ENCODE measurements at places on chromosomes 3 and 15. TPM values are rescaled to one million over a fixed set of nuclear protein-coding genes. Genes with fewer than 3 reads are reported as not detected.

- no peak overlapping the region for H3K4me3 ChIP-seq
- H3K27ac ChIP-seq, result no peak overlapping the region
- no peaks in the 10 kb centered on the region for H3K4me1 ChIP-seq
- no peaks in the 10 kb centered on the region for H3K36me3 ChIP-seq
- H3K27me3 ChIP-seq, result no peaks in the 10 kb centered on the region
Measured at GRCh38 chr15:31157644-31158069, 56.1 kb upstream of the TRPM1 start.

DNA sequence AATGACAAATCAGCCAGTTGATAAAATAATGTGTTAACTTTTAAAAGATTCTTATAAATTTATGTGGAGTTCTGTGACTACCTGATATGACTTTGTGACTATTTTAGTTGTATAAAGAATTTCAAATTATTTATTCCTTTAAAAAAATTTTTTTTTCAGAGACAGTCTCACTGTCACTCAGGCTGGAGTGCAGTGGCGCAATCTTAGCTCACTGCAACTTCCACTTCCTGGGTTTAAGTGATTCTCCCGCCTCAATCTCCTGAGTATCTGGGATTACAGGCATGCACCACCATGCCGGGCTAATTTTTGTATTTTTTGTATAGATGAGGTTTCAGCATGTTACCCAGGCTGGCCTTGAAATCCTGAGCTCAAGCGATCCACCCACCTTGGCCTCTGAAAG is 48.5 kb downstream of the MBNL1 start:
- no peak for DNase-seq
- H3K27me3 ChIP-seq, result no peaks in the 10 kb centered on the region
- H3K4me1 ChIP-seq, result peaks cover 2% of the 10 kb centered on the region
- H3K27ac ChIP-seq, result no peak overlapping the region

DNA sequence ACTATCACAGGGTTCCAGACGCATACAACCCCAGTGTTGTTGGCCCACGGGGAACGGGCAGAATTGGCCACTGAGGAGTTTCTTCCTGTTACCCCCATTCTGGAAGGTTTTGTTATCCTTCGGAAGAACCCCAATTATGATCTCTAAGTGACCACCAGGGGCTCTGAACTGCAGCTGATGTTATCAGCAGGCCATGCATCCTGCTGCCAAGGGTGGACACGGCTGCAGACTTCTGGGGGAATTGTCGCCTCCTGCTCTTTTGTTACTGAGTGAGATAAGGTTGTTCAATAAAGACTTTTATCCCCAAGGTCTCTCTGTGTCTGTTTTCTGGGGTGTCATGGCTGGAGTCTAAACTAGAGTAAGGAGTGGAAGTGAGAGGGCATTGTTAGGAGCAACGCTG is 5.7 kb upstream of the EIF4G1 start:
- no peaks in the 10 kb centered on the region for H3K4me1 ChIP-seq
- H3K36me3 ChIP-seq, result peaks cover 51% of the 10 kb centered on the region
- no peak for DNase-seq
- no peaks in the 10 kb centered on the region for H3K27me3 ChIP-seq
- no peak overlapping the region for H3K27ac ChIP-seq
- H3K4me3 ChIP-seq, result no peak overlapping the region

Gene ALG1L2
- 0.40 TPM for total RNA-seq

Gene RNU6-1
- not detected for total RNA-seq

Gene GCSAM
- 0.31 TPM for total RNA-seq
